Activated T-helper 1 cell treated with anti-CD3 and anti-CD28 coated beads, Interleukin-2, amount 50 U/mL, for 16 hours (primary cell): ENCODE measurements at places on chromosomes 5 and 9.

- no peak for DNase-seq
Observed at GRCh38 chr5:149496166-149496565, 55.1 kb downstream of the CSNK1A1 start.

GRCh38 chr9:117907420-117907819 is 203.2 kb downstream of the TLR4 start:
- DNase-seq = no peak

DNA sequence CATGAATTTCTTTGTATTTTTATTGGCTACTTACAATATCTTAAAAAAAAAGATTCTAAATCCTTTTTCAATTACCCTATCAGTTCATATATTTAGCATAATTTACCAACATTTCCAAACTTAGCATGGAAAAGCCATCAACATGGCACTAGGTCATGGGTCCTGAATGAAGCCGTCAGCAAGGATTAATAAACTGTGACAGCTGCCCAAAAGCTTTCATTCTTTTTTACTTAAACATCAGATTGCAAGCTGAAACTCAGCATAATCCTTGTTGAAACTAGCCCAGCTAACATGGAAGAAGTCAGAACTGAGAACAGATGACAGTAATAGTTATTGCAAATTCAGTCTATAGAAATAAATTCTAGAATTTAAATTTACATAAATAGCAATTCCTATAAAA is 209.8 kb downstream of the ADAMTS6 start:
- no peak for DNase-seq

DNA sequence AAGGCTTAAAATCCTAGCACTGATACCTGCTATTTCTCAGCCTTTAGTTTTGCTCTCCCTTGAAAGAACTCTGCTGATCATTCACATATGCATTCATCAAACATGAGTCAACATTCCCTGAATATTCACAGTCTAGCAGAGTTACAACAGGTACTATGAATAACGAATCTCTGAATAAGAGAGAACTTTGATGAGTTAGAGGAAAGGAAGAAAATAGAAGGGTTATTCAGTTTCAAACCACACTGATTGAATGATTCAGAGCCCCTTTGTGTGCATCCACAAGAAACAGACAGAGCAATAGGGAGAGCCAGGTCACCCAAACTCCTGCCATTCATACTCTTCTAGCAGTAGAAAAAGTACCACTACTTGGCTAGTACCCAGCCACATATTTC is 36.0 kb downstream of the FOXD1 start:
- no peak for DNase-seq

DNA sequence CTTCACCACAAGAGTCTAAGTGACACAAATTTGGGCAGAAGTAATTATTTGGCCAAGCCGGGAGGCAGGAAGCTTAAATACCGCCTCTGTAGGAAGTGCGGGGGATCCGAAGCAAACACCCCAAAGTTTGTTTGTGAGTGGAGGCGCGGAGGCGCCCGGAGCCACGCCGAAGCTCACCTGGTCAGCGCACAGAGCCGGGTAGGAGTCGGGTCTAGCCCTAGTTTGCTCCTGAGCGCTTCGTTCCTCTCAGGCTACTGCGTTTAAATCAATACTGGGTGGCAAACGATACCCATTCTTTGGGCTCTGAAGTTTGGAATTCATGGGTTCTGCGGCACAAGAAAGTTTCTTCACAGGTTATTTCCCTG is 855 bp downstream of the MCC start:
- DNase-seq = no peak

GRCh38 chr5:80754900-80755299 is 100.1 kb upstream of the DHFR start:
- no peak for DNase-seq

DNA sequence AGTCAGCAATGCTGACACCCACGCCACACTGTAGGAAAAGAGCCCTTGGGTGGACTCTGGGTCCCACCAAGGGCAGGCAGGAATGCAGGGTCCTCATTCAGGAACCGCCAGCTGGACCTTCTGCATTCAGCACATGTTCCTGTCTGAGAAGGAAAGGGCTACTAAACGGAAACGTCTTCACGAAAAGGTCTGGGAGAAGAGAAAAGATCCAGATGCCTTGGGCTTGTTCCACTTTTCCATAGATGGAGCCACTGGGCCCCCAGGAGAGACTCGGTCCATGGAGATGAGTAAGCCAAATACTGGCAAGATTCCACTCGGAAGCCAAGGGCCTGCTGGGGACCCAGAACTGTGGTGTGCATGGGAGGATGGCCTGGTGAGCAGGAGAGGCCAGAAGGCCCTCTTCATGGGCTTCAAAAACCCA is 38.4 kb downstream of the LHFPL2 start:
- no peak for DNase-seq

- no peak for DNase-seq
Observed at GRCh38 chr5:67699560-67699959, 503.0 kb upstream of the CD180 start.

DNA sequence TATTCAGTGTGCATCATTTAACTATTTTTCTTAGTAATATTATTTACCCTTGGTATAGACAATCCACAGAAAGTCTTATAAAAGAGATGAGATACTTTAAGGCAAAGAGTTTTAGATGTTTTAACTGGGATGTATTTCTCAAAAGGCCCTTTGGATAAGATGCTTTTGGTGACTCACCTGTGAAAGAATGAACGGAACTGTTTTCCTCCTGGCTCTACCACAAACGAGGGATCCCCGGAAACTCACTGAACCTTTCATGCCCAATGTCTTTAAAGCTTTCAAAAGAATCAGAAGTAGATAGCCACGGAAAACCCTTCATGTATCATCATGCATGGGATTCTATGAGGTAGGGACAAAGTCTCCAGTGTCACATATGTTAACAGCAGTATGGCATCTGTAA is 1.6 kb downstream of the ZNF782 start:
- no peak for DNase-seq

- no peak for DNase-seq
Observed at GRCh38 chr5:163614787-163615186, 109.4 kb downstream of the MAT2B start.

DNA sequence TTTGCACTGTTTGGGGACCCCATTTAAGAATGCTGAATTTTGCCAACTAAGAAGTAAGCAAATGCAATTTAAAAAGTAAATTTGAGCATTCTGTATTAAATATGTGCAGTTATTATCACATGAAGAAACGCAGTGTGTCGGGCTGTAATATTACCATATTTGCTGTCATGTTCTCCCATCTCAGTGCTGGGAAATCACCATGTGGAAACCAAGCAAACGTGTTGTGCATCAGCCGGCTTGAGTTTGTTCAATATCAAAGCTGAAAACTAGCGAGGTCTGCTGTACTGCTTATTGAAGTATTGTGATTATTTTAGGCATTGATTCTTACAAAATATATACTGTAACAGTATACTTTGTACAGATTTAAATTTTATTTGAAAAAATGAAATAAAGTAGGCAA is 2.6 kb downstream of the IGIP start:
- no peak for DNase-seq

DNA sequence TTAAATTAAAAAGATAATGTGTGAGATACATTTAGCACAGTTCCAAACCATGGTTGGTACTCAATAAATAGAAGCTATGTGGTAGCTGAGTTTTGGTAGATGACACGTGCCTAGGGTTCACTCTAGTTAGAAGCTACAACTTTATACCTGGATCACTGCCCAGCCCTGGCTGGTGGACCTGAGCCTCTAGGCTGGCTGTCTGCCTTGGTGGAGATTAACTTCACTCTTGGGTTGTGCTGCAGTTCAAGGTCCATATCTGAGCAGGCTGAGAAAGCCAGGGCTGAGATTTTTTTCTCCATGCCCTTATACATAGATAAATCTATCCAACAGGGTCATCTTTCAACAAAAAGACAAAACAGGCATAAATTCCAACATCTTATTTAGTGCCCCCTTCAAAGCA is 44.6 kb upstream of the SPDL1 start:
- no peak for DNase-seq

GRCh38 chr5:169104937-169105494 is 195.9 kb downstream of the SLIT3 start:
- DNase-seq = no peak

GRCh38 chr5:67831048-67831447 is 384.5 kb upstream of the PIK3R1 start:
- DNase-seq = no peak

DNA sequence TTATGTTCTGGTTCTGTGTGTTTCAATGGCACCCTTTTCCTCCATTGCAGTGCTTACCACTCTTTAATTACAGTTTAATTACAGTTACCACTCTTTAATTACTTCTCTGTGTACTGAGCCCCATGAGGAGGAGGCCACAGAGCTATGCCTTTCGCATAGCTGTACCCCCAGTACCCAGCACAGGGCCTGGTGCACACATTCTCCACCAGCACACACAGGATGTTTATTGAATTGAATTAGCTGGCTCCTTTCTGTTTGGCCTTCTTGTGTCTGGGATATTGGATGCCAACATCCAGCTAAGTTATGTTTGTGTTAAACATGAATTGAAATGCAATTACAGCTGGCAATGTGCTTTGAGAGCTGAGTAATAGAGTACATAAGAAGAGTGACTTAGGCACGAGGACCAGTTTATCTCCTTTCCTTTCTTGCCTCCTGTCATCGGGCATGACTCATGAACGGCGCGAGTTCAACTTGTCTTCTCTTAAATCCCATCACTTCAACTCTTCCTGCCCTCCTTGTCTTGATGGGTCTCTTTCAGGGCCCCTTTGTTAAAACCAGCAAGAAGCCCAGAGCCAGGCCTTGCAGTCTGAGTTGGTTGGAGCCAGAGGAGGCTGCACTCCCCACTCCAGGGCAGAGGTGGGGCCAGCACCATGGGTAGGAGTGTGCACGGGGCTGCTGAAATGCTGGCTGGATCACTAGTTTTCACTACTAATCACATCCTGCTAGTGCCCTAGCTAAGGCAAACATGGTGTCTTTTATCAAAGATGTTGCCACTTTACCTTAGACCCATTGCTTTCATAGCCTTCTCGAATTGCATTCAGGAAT is 37.4 kb downstream of the MVB12B start:
- no peak for DNase-seq

- DNase-seq = no peak
Observed at GRCh38 chr9:15927161-15927560, 374.3 kb downstream of the CCDC171 start.

DNA sequence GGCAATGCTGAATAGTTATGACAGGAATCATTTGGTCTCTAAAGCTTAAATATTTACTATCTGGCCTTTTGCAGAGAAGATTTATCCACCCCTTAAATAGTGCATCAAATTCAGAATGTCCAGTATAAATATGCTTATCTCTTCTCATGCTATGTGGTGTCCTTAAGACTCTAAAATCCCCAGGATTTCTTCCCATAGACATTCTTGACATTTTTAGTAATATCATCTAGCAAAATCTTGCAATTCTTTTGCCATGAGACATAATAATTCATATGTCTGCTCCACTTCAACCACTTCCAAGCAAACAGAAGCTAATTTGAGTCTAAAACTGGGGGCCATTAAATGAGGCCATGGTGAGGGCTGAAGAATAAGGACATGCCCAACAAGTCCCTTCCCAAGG is 1923.4 kb upstream of the CDH9 start:
- no peak for DNase-seq

DNA sequence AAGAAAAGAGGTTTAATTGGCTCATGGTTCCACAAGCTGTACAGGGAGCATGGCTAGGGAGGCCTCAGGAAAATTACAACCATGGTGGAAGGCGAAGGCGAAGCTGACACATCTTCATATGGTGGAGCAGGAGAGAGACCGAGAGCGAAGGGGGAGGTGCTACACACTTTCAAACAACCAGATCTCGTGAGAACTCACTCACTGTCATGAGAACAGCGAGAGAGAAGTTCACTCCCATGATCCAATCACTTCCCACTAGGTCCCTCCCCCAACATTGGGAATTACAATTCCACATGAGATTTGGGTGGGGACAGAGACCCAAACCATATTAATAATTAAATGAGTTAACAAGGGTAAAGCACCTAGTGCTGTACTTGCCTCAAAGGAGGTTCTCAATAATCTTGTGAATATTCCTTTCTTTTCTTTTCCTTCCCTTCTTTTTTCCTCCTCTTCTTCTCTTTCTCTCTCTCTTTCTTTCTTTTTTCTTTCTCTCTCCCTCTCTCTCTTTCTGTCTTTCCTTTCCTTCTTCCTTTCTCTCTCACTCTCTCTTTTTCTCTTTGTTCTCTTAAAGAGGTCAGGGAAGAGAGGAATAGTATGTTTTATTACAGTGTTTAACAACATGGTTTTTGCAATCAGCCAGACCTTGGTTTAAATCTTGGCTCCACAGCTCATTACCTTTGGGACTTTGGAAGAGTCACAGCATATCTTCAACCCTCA is 29.0 kb downstream of the TNFSF15 start:
- no peak for DNase-seq

DNA sequence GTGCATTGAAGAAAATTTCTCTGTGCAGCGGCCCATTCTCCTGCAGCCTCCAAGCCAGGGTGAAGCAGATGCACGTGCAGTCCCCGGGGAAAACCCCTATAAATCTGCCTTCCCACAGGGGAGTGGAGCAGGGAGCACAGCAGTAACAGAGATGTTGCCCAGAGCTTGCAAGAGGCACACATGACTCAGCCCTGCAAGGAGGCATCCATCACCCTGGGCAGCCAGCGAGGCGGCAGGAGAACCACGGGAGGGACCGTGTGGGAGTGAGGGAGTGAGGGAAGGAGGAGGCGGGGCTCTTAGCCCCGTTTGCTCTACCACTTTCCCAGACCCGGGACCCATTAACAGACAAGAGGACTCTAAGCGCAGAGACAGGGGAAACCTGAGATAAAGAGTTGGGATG is 96.2 kb upstream of the ARAP3 start:
- DNase-seq = no peak

- DNase-seq = no peak
Observed at GRCh38 chr5:137414112-137414755, 84.9 kb downstream of the SPOCK1 start.

DNA sequence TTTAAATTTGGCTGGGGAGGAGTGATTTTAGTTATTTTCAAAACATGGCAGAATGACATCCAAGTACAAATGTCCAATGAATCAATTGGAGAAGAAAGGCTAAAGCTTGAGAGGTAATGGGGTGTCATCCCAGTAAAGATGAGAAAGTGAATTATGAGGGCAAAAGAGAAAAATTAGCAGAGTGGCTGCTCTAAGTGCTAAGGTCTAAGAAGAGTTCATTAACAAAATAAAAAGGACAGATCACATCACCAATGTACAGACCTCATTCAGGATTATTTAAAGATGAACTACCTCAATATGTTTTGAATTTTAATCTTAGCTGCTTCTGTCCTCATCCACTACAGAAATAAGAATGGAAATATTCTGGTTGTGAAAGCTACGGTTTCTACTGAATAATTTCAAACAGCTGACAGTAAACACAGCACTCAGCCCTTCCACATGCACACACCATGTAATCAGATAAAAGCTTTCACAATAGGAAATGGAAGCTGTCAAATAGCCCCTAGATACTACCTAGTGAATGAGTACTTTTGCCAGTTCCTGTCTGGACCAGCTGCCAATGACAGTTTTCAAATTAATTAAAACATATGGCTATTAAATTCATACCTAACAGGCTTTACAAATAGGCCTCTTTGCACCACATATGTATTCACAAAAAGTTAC is 171.5 kb downstream of the SSBP2 start:
- no peak for DNase-seq

- DNase-seq = no peak
Observed at GRCh38 chr5:143036146-143036927, 266.2 kb downstream of the ARHGAP26 start.

- no peak for DNase-seq
Observed at GRCh38 chr5:180053061-180053602, 18.4 kb downstream of the RNF130 start.
